ENCODE measurements at places on chromosomes 7 and 10.

DNA sequence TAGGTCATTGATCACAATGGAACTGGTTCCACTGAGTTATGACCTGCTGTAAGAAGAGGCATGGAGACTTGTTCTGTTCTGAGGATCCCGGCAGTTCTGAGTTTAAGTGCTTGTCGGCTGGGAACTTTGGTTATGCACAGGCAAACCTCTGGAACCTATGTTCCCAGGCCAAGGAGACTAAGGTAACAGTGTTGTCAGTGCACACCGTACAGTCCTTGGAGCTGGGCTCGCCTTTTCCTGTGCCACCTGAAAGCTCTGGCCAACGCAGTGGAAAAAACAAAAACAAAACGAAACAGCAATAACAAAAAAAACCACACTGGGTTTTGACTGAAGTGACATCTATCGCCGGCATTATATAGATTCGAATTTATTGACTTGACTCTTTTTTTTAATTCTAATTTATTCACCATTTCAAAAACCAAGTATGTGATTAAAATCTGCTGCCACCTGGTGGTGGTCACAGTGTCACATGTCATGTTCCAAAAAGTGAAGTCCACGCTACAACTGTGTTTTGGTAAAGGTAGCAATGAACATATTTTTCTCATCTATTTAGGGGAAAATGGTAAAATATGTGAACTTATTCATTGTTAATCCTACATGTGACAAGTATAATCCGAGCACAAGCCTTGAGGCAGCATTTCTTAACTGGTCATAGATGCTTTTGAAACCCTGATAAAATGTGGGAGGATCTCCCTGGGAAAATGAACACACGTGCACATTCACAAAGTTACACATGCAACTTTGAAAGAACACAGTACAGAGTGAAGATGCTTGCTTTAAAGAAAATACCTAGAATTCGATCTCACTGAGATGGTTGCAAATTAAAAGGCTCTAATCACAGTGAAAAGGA is 113.8 kb upstream of the PPP2R2D start:
- no peaks in the 10 kb centered on the region for H3K4me1 ChIP-seq
- H3K27me3 ChIP-seq = peaks cover 48% of the 10 kb centered on the region
- no peak overlapping the region for H3K27ac ChIP-seq
- no peak for DNase-seq
- H3K36me3 ChIP-seq = no peaks in the 10 kb centered on the region

DNA sequence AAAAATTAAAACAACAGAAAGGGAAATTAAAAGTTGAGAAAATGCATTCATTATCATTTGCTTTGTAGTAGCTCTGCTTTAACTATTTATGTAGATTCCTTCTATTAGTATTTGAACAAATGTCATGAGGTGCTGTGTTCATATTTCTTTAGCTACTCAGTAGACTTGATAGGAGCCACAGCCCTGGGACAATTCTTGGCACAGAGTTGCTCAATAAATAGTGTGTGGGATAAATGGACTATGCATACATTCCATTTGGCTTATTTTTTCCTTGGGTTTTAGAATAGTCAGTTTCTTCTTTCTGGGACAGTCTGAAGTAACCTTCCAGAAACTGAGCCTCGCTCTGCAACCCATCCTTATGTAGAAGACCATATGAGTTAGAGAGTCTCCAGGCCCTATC is 13.4 kb downstream of the RPP30 start:
- no peak overlapping the region for H3K27ac ChIP-seq
- no peak for DNase-seq
- H3K36me3 ChIP-seq = peaks cover 51% of the 10 kb centered on the region
- H3K4me3 ChIP-seq = no peak overlapping the region
- H3K4me1 ChIP-seq = no peaks in the 10 kb centered on the region
- H3K27me3 ChIP-seq = no peaks in the 10 kb centered on the region

GRCh38 chr7:133761443-133761842 is 365.7 kb upstream of the LRGUK start:
- no peak overlapping the region for H3K27ac ChIP-seq
- H3K4me3 ChIP-seq = no peak overlapping the region
- H3K27me3 ChIP-seq = no peaks in the 10 kb centered on the region
- DNase-seq = no peak

- H3K27me3 ChIP-seq = no peaks in the 10 kb centered on the region
- H3K4me3 ChIP-seq = no peak overlapping the region
- no peaks in the 10 kb centered on the region for H3K36me3 ChIP-seq
Observed at GRCh38 chr7:133540096-133540860, 287.4 kb downstream of the EXOC4 start.

- H3K27ac ChIP-seq = no peak overlapping the region
- peaks cover 41% of the 10 kb centered on the region for H3K27me3 ChIP-seq
- no peaks in the 10 kb centered on the region for H3K4me1 ChIP-seq
Observed at GRCh38 chr10:118908557-118909256, 120.8 kb upstream of the NANOS1 start.

DNA sequence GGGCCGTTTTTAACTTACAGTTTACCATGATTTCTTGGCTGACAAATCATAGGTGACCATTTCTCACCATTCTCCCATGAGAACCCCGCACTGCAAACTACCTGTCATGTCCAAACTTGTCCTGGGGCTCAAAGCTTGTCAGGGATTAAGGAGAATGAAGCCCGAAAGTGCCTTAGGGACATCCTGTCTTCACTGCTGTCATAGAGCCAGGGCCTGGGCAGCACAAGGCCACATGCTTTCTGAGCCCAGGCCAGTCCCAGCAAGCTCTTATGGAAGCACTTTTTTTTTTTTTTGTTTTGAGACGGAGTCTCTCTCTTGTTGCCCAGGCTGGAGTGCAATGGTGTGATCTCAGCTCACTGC is 33.9 kb downstream of the CCM2 start:
- DNase-seq = no peak
- no peaks in the 10 kb centered on the region for H3K27me3 ChIP-seq
- H3K27ac ChIP-seq = no peak overlapping the region
- peak overlapping the region; percentile 67 for H3K4me3 ChIP-seq

- H3K4me1 ChIP-seq = no peaks in the 10 kb centered on the region
- no peaks in the 10 kb centered on the region for H3K36me3 ChIP-seq
- DNase-seq = no peak
- no peak overlapping the region for H3K27ac ChIP-seq
- no peaks in the 10 kb centered on the region for H3K27me3 ChIP-seq
Observed at GRCh38 chr10:58556516-58557165, 44.0 kb downstream of the BICC1 start.

- peaks cover 4% of the 10 kb centered on the region for H3K36me3 ChIP-seq
- no peak overlapping the region for H3K4me3 ChIP-seq
- peaks cover 19% of the 10 kb centered on the region for H3K4me1 ChIP-seq
- no peak overlapping the region for H3K27ac ChIP-seq
- peaks cover 11% of the 10 kb centered on the region for H3K27me3 ChIP-seq
Observed at GRCh38 chr10:110391541-110391940, 86.8 kb upstream of the SMNDC1 start.

- H3K27ac ChIP-seq = no peak overlapping the region
- H3K36me3 ChIP-seq = no peaks in the 10 kb centered on the region
- H3K4me3 ChIP-seq = no peak overlapping the region
- H3K27me3 ChIP-seq = peaks cover 39% of the 10 kb centered on the region
Observed at GRCh38 chr7:149644754-149645153, 128.6 kb downstream of the ZNF467 start.

DNA sequence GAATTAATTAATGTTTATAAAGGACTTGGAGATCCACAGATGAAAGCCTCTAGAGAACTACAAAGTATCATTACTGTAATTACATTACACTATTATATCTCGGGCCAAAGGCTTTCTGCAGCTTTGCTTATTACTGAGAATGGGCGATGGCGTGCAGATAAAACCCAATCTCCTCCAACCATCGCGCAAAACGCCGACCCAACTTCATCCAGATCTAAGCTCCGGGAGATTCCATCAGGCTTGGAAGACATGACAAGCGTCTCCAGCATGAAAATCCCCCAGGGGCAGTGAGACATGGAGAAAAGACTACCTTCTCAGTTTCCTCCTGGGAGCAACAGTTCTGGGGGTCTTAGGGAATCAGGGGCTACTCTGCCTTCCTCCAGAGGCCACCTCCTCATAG is 42.2 kb upstream of the CUX1 start:
- H3K4me1 ChIP-seq = no peaks in the 10 kb centered on the region
- H3K27ac ChIP-seq = no peak overlapping the region
- no peak overlapping the region for H3K4me3 ChIP-seq

GRCh38 chr10:110032801-110033700 is 25.3 kb downstream of the ADD3 start:
- H3K36me3 ChIP-seq = peaks cover 2% of the 10 kb centered on the region
- H3K4me1 ChIP-seq = peaks cover 54% of the 10 kb centered on the region
- H3K4me3 ChIP-seq = no peak overlapping the region
- H3K27me3 ChIP-seq = no peaks in the 10 kb centered on the region
- no peak for DNase-seq
- H3K27ac ChIP-seq = no peak overlapping the region

GRCh38 chr10:49328401-49329145 is 29.6 kb downstream of the C10orf71 start:
- H3K36me3 ChIP-seq = no peaks in the 10 kb centered on the region
- H3K27me3 ChIP-seq = peaks cover 29% of the 10 kb centered on the region
- no peak overlapping the region for H3K4me3 ChIP-seq
- H3K27ac ChIP-seq = no peak overlapping the region
- DNase-seq = no peak
- no peaks in the 10 kb centered on the region for H3K4me1 ChIP-seq

- H3K27me3 ChIP-seq = peaks cover 34% of the 10 kb centered on the region
- no peaks in the 10 kb centered on the region for H3K4me1 ChIP-seq
- no peaks in the 10 kb centered on the region for H3K36me3 ChIP-seq
- H3K4me3 ChIP-seq = no peak overlapping the region
- H3K27ac ChIP-seq = no peak overlapping the region
Observed at GRCh38 chr7:103547451-103548284, 101.7 kb upstream of the SLC26A5 start.

- DNase-seq = no peak
- peaks cover 5% of the 10 kb centered on the region for H3K4me1 ChIP-seq
- no peaks in the 10 kb centered on the region for H3K27me3 ChIP-seq
- no peak overlapping the region for H3K27ac ChIP-seq
Observed at GRCh38 chr7:144391823-144392255, 11.7 kb downstream of the NOBOX start.

DNA sequence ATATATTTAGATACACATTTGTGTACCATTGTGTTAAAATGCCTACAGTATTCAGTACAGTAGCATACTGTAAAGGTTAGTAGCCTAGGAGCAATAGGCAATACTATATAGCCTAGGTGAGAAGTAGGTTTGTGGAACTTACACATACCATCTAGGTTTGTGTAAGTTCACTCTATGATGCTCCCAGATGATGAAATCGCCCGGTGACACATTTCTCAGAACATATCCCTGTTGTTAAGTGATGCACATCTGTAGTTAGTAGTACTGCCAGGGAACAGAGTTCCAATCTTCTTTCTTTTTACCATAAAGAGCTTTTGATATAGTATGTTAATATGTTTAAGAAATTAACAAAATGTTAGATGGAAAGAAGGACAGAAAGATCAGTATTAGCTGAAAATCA is 138.2 kb downstream of the SNX13 start:
- H3K36me3 ChIP-seq = peaks cover 32% of the 10 kb centered on the region
- H3K27ac ChIP-seq = no peak overlapping the region
- H3K4me3 ChIP-seq = no peak overlapping the region

- H3K36me3 ChIP-seq = no peaks in the 10 kb centered on the region
- no peaks in the 10 kb centered on the region for H3K4me1 ChIP-seq
- no peak overlapping the region for H3K27ac ChIP-seq
- no peak for DNase-seq
Observed at GRCh38 chr7:55288070-55288824, 76.9 kb upstream of the LANCL2 start.

DNA sequence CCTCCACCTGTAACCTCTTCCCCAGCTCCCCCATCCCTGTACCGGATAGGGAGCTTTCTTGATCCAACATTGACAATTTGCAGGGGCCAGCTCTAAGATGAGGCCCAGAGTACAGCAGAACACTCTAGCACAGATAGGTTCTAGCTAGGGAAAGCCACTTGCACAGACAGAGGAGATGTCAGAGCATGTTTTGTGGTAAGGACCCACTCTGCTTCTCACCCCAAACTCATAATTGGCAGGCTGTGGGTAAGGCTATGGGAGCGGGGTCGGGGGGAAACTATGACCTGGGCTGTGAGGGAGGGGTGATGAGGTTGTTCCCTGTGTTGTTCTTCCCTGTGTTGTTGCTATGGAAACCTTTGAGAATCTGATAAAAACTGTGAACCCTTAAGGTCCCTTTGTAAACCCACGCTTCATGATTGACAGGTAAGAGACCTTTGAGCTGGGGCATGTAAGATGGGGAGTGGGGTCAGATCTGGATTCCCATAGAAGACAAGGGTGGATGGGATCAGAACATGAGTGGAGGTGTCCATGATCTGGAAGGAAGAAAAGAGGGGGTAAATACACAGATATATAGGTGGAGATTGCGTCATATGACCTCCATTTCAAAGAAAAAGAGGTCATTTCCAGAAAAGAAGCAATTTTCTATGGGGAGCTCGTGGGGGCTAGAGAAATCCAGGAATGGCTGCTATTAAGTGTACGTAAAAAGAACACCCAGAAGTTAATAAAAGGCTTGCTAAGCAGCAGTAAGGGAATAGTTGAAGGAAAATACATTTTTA is 4.0 kb downstream of the CALD1 start:
- DNase-seq = no peak
- no peaks in the 10 kb centered on the region for H3K4me1 ChIP-seq
- H3K36me3 ChIP-seq = no peaks in the 10 kb centered on the region
- no peak overlapping the region for H3K27ac ChIP-seq

GRCh38 chr10:14587540-14588083 is 187.1 kb downstream of the FAM107B start:
- H3K27ac ChIP-seq = peak overlapping the region; percentile 99
- H3K4me3 ChIP-seq = peak overlapping the region; percentile 72
- H3K27me3 ChIP-seq = no peaks in the 10 kb centered on the region
- peaks cover 98% of the 10 kb centered on the region for H3K4me1 ChIP-seq
- no peak for DNase-seq

DNA sequence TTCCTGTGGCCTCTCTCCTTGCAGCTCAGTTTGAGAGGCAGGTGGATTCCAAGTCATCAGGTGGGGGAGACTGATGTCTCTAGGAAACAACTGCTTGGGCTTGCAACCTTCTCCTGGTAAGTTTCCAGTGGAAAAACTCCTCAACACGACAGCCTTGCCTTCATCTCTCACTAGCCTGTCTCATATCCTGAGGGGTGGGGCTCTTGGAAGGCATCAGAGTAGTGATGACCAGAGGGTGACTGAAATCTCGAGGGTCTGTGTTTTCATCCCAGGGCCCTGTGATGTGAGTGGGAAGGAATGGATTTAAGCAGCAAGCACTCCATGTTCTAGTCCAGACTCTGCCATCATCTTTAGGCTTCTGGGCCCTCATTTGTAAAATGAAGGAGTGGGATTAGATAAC is 107.0 kb downstream of the NRP1 start:
- no peaks in the 10 kb centered on the region for H3K4me1 ChIP-seq
- H3K27me3 ChIP-seq = peaks cover 63% of the 10 kb centered on the region
- H3K36me3 ChIP-seq = no peaks in the 10 kb centered on the region
- H3K27ac ChIP-seq = no peak overlapping the region
- no peak overlapping the region for H3K4me3 ChIP-seq

GRCh38 chr7:117192108-117192507 is 130.8 kb downstream of the WNT2 start:
- H3K27ac ChIP-seq = no peak overlapping the region
- no peaks in the 10 kb centered on the region for H3K4me1 ChIP-seq
- no peak overlapping the region for H3K4me3 ChIP-seq

DNA sequence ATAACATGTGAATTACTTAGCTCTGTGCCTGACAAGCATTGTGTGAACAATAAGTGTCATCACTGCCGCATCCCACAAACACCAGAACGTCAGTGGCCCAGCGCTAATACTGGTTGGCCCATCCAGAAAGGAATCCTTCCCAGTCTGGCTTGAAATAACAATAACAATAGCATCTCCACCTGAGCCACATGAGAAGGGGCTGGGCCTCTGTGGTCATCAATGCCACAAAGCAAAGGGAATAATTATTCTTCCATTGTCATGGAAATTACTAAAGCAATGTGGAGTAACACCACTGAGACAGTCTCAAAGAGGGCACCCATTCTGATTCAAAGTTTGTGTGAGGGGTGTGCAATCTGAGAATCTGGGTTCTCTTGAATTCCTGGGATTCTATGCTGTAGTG is 105.7 kb upstream of the INHBA start:
- H3K36me3 ChIP-seq = no peaks in the 10 kb centered on the region
- H3K27ac ChIP-seq = no peak overlapping the region
- no peaks in the 10 kb centered on the region for H3K27me3 ChIP-seq
- no peaks in the 10 kb centered on the region for H3K4me1 ChIP-seq

Measured in central memory CD8-positive, alpha-beta T cell (primary cell).